Mesenchymal stem cell (in vitro differentiated cells and primary cell): ENCODE measurements at places on chromosomes 13 and 19.

DNA sequence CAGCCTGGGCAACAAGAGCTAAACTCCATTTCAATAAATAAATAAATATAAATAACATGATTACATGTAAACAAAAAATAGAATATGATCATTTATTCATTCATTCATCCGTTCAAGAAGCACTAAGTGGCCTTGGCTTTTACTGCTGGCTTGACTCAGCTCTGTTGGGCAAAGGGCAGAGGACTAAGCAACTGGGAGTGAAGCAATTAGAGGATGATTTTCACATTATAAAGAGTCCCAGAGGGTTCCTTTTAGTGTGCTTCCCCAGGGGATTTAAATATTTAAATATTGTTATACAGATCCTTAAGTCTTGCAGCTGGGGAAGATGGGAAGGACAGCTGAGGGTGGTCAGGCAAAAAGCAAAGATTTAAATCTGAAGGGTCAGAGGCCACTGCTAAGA is 34.9 kb upstream of the FLT1 start:
- no peak for DNase-seq

GRCh38 chr19:14434543-14435319 is 1.6 kb downstream of the PKN1 start:
- peak; percentile 87 for DNase-seq

DNA sequence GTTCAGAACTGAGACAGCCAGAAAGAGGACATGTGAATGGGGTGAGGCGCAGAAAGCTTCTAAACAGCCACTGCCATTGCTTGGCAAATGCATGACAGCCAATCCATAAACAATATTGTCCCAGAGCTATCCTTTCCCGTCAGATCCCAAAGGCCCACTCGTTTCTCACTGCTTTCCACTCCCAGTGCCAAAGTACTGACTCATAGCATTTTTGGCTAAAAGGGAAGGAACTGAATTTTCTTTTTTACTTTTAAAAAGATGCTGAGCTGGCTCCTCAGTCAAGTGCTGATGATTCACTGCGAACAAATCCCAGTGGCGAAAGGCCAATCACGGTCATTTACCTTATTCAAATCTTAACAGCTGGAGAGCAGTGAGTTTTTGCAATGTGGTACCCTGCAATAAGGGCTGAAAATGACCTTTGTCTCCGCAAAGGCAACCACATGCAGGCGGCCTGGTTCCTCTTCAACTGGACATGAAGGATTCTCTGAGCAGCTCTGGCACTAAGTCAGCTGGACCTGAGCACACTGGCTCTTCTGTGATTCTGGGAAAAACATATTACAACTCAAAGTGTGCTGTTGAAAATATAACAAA is 151.7 kb downstream of the DCLK1 start:
- peak; percentile 11 for DNase-seq

- DNase-seq = no peak
Measured at GRCh38 chr13:40304391-40304790, 362.1 kb downstream of the FOXO1 start.

DNA sequence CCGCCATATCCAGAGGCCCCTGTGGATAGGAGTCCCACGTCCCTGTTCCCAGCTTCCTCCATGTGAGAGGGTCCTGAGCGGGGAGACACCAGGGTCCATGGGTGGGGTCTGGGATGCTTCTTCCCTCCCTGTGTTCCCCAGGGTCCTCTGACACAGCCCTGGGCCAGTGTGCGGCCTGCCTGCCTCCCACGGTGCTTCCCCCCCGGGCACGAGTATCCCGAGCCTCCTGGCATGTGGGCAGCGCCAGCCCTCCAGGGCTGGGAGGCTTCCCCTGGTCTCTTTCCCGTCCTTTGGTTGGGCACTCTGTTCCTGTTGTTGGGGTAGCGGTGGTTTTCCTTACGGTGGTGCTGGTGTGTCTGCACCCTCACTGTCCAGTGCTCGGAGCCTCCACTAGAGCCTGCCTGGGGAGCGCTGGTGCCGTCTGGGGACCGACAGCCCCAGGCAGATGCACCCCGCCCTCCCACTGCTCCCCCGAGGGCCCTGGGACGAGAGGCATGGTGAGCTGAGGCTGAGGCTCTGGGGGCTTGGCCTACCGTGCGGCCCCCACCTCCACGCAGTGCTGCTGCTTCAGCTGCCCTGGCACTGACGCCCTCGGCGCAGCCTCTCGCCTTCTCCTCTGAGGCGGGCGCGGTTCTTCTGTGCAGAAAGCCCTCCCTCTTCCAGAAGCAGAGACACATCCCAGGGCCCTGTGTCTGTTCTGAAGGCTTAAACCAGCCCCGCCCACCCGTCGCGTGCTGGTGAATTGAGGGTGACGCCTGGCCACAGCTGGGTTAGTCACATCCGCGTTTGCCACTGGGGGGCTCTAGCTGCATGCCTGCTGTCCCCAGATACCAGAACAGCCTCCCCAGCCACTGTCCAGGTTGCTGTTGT is 27.9 kb downstream of the PLEKHJ1 start:
- peak; percentile 91 for DNase-seq

DNA sequence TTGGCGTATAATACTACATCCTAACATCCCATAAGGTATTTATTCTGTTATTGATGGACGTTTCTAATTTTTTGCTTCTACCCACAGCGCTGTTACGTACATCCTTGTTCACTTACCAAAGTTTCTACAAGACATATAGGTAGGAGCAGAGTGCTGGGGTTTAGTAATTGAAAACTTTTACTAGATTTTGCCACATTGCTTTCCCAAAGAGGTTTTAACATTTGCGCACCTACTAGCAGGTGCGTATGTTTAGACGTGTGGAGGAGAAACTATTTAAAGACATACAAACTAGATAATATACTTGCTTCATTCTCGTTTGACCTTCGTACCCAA is 559 bp upstream of the RPL21 start:
- DNase-seq = no peak

DNA sequence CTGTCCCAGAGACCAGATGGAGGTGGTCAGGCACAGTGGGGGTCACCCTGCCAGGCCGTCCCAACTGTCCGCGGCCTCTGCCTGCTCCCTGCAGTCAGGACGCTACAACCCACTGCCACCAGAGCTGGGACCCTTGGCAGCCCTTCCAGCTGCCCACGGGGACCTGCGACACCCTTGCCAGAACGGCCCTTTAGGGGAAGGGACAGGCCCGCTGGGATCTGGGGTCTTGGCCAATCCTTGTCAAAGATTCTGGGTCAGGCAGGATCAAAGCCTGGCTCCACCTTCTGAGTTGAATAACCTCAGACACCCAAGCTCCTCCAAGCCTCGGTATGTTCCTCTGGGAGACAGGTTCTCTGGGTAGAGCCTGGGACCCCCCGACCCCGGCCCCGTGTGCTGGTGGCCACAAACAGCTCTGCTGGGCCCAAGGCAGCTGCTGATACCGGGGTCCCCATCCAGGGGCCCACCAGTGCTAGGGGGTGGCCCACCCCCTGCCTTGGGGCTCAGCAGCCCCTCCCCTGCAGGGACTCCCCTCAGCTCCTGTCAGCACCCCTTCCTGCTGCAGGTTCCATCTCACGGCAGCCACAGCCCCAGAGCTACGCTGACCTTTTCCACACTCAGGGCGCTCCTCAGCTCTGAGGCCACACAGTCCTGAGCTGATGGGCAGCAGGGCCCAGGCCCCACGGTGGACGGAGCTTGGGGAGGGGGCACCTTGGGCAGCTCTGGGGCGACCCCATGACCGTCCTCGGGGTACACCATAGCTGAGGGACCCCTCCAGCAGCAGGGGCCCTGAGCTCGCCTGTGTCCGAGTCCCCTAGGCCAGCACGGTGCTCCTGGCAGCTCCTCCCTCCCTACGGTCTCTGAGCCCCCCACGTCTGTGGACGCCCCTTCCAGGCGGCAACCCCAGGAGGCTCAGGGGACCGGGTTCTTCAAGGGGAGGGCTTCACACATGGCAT is 18.4 kb downstream of the SBNO2 start:
- DNase-seq = no peak

GRCh38 chr13:44758630-44759383 is 182.7 kb upstream of the TSC22D1 start:
- peak; percentile 91 for DNase-seq

- no peak for DNase-seq
Measured at GRCh38 chr13:50631041-50631440, 212.5 kb downstream of the DLEU7 start.

GRCh38 chr19:3404324-3405260 is 38.2 kb downstream of the NFIC start:
- peak; percentile 36 for DNase-seq

- no peak for DNase-seq
Measured at GRCh38 chr13:57857945-57858344, 226.4 kb downstream of the PCDH17 start.

- no peak for DNase-seq
Measured at GRCh38 chr13:52447354-52447753, 3.1 kb downstream of the VPS36 start.
